Suppressor macrophage (primary cell): ENCODE measurements at places on chromosomes 12 and 14.

- no peak for DNase-seq
Observed at GRCh38 chr12:67425394-67425793, 156.2 kb downstream of the CAND1 start.

GRCh38 chr12:39125566-39125965 is 220.2 kb upstream of the CPNE8 start:
- DNase-seq, result no peak

DNA sequence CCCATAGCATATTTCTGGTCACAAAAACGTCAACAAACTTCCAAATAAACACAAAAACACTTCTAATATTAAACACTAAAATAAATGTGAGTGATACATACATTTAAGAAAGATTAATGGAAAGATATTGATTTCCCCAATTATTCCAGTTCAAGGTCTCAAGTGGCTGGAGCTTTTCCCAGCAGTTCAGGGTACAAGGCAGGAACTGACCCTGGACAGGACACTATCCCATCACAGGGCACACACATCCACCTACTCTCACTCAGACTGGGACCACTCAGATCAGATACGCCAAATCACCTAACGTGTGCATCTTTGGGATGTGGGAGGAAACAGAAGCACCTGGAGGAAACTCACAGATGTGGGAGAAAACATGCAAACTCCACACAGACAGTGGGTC is 50.4 kb downstream of the GCH1 start:
- DNase-seq, result no peak

- no peak for DNase-seq
Observed at GRCh38 chr12:2541631-2542204, 253.1 kb upstream of the FKBP4 start.

DNA sequence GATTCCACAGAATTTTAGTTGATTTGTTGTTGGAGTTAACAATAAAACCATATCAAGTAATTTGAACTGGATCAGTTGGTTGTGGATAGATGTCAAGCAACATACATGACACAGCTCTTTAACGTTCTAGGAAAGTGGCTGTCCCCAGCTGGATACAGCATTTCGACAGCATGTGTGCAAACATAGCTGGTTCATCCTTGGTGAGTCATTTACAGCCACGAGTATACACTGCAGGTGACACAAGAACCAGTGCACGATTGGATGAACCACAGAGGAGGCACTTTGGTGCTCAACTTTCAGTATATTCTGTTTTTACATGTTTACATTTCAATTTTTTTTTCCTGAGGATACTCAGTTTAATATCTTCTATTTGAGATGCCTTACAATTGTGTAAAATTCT is 242.4 kb downstream of the TMEM117 start:
- DNase-seq, result no peak

GRCh38 chr12:71872972-71873371 is 33.4 kb downstream of the TBC1D15 start:
- DNase-seq, result no peak

- DNase-seq, result no peak
Observed at GRCh38 chr14:96038558-96038919, 623 bp upstream of the C14orf132 start.

- no peak for DNase-seq
Observed at GRCh38 chr12:103205906-103206305, 248.4 kb downstream of the ASCL1 start.

GRCh38 chr12:55830601-55831446 is 1.4 kb upstream of the DNAJC14 start:
- DNase-seq, result peak; percentile 51

DNA sequence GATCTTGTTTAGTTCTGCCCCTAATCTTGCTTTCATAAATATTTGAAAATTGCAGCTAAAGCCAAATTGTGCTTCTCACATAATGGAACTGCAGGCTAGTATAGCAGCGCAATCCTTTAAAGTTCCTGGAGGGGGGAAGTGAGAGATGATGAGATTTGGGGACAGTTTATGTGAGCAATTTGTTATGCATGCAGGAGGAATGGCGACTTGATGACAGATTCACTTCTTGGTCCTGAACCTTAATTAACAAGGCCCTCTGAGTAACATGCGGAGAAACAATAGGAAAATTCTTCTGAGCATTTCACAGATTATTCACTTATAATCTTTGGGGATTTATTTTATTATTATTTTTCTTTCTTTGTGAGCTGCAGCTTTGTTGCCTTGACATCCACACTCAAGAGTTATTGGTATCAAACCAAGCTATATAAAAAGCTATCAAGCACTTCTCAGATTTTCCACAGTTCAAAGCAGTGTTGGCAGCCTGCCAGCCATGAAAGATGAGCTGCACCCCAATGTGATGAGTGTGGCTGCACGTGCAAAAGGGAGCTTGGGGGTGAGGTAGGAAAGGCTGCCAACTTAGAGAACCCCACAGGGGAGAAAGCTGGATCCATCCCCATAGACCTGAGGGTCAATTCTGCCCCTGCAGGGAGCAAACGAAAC is 1662.2 kb upstream of the FLRT2 start:
- no peak for DNase-seq

DNA sequence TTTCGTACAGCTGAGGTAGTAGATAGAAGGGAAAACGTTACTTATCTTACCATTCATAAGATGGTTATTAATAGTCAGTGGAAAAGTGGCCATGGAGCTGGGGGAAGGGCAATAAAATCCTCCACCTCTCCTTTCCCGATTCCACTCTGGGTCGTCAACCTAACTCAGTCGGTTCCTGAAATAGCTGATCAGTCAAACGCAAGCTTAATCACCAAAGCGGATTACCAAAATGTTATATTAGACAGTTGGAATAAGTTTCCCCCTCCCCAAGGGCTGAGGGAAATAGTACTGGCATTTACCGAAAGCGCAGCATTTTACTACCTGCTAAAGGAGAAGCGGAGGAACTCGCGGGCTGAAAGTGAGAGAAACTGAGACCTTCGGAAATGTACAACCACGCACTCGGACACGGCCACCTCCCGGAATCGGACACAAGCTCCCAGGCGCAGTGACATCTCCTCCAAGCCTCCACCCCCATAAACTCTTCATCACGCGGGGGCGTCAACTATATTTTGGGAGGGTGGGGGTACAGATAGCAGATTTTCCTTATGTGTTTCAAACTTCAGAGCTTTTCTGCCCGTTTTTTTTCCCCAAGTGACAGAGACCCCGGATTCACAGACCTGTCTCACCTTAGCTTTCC is 1.2 kb downstream of the PPM1H start:
- peak; percentile 47 for DNase-seq

DNA sequence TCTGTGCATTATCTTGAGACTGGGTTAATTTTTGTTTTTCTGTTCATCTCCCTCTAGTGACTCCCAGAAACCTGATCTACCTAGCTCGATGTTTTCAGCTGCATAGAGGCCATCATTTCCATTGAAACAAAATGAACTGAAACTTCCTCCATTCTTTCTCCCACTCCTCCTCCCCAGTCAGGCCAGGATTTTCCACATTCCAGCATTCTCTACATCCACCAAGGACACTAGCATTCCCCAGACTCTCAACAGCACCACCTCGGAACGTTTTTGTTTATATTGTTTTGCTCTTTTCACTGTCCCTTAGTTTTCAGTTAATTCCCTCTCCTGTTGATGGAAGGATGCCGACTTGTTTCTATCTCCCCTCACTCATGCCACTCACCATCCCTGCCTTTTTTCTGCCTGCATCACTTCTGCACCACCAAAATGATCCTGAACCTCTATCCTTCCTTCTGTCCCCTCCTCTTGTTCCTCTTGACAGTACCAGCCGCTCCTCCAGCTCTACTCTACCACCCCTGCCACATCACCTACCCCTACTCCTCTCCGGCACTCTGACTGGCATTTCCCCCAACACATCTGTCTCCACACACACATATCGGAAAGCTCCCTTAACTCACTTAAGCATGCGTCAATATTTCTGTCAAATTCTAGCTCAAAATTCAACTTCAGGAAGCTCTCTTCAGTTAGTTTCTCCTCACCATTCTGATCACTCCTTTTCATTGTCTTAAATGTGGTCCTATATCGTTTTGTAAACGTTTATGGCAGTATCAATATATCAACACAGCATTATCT is 13.2 kb downstream of the OR6S1 start:
- no peak for DNase-seq

DNA sequence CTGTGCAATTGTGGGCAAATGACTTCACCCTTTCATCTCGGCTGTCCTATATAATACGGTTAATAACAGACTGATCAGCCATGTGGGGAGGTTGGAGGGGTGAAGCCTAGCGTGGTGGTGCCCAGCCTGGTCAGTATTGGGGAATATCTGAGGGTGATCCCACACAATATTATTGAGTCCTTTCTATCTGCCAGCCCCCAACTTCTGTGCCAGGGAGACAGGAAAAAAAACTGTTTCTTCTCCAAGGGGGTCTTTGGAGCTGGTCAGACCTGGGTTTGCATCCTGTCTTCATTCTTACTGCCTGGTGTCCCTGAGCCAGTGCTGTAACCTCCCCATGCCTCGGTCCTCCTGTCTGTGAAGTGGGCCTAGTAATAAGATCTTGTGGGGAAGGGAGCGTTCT is 6.5 kb downstream of the CYP46A1 start:
- no peak for DNase-seq

GRCh38 chr14:59422069-59422881 is 42.9 kb downstream of the GPR135 start:
- DNase-seq, result peak; percentile 22

DNA sequence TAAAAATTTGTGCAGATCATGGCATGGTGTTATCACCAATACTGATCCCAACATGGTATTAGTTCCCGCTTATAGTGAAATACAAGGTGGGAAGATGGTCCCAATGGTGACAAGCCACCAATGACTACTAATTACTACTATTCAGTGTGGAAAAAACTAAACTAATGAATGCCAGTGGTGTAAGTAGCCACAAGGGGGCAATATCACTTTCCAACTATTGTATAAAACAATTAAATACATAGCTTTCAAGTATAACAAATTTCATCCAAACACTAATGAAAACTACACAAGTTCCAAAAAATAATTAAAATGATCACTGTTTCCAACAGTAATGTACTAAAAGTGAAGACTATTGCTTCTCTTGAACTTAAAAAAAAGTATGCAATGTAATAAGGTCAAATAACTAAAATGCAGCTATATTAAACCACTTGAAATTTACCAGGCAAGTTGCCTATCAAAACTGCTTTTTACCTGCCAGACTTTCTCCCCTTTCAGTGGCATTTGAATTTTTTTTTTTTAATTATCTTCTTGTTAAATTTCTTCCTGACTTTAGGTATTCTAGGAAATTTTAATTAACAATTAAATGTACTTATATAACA is 58.0 kb downstream of the PAPLN start:
- peak; percentile 31 for DNase-seq

DNA sequence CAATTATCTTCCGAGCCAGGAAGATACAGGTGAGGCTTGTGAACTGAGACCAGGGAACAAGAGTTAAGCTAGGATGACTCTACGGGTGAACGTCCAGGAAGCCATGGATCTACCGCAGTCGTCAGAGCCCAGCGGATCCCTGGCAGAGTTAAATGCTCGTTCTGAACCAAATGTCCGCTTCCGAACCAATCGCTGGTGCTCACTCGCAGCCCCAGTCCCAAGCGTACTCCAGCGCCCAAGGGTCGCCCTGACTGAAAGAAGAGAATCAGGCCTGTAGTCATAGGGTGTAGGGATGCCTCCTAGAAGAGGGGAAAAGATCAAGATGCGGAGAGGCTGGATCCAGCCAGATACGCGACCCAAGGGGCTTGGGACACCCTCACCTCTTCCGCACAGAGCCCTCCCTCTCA is 283 bp downstream of the VIPAS39 start:
- DNase-seq, result no peak

- peak; percentile 82 for DNase-seq
Observed at GRCh38 chr12:26721800-26722199, 111.2 kb downstream of the ITPR2 start.

- peak; percentile 45 for DNase-seq
Observed at GRCh38 chr12:48263617-48264016, 60.5 kb upstream of the OR10AD1 start.

DNA sequence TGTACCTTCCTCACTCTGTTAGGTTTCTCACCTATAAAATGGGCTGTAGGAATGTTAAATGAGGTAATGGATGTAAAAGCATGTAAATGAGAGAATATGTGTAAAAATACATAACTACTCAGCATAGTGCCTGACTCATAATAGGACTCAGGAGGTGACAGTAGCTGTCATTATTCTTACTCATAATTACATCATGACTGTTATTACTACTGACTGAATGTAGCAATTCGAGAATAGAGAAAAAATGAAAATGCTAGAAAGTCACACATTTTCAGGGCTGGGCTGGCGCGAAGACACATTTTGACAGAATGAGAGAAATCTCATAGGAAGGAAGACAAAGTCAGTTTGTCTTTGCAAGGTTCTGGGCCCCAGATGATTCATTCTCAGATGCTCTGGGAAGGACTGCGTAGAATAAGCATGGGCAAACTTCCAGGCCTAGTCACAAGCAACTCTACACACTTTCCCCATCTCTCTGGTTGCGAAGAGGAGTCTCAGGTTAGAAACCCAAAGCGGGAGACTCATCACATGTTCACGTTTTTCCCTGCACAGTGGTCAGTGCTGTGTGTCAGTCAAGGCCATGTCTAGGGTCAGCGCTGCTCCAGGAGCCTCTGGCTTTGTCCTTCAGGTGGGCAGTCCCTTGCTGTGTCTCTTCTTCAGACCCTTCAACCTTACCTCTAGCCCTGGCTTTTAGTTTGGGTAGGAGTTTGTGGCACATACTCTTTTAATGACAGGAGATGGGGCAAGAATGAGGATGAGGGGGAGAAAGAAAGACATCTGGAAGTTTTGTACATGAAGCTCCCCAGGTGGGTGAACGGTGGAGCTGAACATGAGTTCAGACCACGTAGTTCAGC is 8.4 kb downstream of the GPRC5A start:
- DNase-seq, result peak; percentile 39

DNA sequence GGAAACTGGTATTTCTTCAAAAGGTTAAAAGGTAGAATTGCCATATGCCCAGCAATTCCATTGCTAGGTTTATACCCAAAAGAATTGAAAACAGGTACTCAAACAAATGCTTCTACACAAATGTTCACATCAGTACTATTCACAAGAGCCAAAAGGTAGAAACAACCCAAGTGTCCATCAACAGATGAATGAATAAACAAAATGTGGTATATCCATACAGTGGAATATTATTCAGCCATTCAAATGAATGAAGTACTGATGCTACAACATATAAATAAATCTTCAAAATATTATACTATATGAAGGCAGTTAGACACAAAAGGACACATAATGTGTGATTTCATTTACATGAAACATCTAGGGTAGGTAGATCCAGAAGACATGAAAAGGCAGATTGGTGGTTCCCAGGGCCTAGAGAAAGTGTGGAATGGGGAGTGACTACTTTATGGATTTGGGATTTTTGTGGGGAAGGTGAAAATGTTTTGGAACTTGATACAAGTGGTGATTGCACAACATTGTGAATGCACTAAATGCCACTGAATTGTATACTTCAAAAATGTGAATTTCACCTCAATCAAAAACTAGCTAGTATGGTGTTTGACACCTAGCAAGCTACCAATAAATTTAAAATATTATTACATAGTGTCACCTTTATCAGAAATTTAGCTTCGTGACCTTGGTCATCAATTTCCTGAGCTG is 41.7 kb downstream of the LIN52 start:
- DNase-seq, result no peak

DNA sequence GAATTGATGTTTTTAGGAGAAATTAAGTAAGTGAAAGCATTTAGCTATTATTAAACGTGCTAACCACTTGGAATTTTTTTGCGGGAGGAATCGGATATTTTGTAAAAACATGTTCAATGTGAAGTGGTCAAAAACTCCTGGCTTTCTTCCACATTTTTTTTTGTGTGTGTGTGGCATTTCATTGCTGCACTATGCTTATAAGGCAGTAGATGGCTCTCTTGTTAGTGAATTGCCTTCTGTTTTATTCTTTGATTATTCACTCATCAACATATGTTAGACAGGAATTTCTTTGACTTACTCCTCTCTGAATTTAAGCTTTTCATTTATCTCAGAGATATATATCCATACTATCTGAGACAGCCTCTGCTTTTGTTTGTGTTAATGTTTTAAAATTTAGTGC is 71.3 kb downstream of the DERA start:
- no peak for DNase-seq
